ENCODE measurements at places on chromosomes 6 and 20. TPM values are rescaled to one million over a fixed set of nuclear protein-coding genes. Genes with fewer than 3 reads are reported as not detected.

GRCh38 chr20:37558779-37559178 is 31.1 kb upstream of the BLCAP start:
- DNase-seq, result no peak

DNA sequence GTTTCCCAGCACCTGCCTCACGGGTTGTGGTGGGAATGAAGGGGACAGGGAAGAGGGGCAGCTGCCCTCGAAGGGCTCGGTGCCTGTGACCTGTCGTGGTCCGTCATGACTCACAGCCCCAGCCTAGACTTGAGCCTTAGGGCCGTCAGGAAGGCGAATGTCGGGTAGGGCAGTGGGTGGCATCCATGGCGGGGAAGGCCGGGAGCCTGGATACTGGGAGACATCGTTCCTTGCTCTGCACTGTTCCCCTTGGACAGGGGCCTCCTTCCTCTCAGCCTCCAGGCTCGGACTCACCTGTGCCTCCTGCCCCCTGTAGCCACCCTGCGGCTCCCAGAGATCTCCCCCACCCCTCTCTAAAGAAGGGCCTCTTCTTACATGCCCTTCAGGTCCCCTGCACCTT is 52.2 kb upstream of the APCDD1L start:
- no peak for DNase-seq

- DNase-seq, result no peak
Measured at GRCh38 chr6:140849456-140849855, 1283.3 kb upstream of the GJE1 start.

- peak; percentile 81 for DNase-seq
Measured at GRCh38 chr20:63951398-63952209, 4.6 kb downstream of the UCKL1 start.

GRCh38 chr6:73078908-73079610 is 146.2 kb downstream of the KHDC1L start:
- no peak for DNase-seq

GRCh38 chr20:237489-237888 is 10.4 kb downstream of the DEFB129 start:
- no peak for DNase-seq

KHDC1L gene
- not detected for total RNA-seq

FAM83C gene
- not detected for total RNA-seq

TSPYL1 gene
- total RNA-seq, result 112 TPM
